ENCODE measurements at places on chromosomes 5 and 9.

GRCh38 chr9:121564504-121565260, 65.0 kb upstream of the GGTA1 start:
- no peak for DNase-seq

DNA sequence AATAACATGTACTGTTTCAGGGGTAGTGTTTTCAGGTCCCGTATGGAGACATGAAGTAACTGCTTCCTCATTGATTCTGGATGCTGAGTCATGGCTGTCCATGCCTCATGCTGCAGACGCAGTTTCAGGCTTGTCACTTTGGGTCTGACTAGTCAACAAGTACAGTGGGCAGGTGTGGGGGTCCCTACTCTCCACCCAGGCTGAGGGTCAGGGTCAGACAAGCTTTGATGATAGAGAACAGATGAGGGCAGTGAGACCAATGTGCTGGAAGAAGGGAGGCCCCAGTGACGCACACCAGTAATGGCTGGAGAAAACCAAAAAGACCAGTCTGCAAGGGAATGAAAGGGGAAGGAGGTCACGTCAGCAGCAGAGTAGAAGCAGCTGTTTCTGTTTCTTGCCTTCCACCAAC, 80.0 kb upstream of the NFIL3 start:
- no peak for DNase-seq

DNA sequence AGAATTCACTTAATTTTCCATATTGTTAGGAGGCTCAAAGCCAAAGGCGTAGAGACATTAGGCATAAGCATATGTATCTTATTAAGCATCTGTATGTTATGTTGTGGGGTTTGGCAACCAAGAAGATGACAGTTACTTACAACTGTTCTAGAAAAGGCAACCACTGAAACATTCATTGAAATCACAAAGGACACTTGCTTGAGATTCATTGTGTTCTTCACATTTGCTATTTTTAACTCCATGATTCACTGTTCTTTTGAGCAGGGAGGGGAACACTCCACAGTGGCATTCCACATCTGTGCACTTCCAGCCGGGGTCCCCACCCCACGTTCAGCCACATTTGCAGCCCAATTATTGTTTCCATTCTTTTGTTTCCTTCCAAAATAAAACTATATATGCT, 107.1 kb downstream of the PALM2AKAP2 start:
- no peak for DNase-seq

DNA sequence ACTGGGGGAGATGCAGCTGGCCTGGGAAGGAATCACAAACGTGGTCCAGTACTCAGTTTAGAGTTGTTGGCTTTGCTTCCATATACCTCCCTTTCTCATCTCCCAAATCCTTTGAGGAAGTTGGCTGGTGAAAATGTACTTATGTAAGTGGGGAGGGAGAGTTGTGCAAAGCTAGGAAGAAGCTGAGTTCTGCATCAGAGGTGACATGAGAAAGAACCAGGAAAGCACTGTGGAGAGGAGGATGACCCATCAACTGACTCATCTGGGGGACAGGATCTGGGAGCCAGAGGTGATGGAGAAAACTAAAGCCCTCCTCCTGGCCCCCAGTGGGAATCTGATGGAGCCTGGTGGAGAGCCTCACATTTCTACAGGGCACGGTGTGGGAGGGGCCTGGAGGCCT, 16.2 kb downstream of the KCNMB1 start:
- no peak for DNase-seq

DNA sequence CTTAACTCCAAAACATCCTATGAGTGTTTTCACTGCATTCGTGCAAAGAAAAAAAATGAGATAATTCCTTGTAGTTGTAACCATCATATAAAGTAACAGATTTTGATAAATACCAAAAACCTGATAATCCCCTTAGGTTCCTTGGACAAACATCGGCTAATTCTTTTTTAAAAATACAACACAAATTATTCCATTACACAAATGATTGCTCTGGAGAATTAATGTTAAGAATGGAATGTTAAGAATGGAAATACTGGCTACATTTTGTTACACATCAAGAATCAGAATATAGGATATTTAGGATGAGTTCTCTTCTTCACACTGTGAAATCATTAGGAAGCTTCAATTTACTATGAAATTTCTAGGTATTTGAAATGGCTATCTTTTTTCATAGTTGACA, 139.4 kb downstream of the LPAR1 start:
- no peak for DNase-seq

DNA sequence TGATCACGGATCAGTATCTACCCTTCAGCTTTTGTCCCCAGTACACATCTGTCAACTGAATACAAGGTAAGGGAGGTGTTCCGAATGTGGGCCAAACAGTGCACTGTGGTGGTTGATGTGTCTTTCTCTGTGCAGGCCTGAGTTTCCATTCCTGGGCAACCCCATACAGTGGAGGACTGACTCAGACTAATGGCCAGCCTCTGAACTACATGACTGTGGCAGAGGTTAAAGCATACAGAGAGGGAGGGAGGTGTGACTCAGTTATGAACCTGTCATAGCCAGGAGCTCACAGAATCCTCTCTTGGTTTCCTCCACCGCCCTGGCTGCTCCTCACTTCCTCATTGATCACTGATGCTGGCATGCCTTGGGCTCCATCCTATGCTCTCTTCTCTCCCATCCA, 136.4 kb upstream of the TAS2R1 start:
- DNase-seq: no peak

DNA sequence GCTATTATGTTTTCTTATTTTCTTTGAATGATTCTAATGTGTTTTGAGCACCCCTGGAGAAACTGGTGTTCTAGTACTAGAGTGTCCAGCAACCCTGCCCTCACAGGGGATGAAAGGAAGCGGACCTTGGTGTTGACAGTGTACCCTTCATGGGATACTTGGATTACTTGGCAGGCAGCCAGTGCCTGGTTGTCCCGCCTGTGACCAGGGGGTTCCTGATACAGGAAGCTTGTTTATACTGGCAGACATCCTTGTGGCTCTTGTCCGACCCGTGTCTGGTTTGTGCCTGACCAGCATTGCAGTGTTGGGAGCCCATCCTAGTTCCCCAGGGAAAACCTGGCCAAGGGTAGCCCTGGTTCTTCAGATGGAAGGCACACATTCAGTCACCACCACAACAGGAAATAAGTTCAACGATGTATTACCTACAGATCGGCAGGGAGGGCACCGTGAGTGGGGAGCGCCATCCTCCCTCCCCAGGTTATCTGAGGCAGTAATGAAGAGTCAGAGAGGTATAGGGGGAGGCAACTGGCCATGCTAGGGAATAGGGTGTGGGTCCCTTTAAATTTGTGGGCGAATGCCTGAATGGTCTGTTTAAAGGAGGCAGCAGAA, 47.3 kb downstream of the CACNA1B start:
- no peak for DNase-seq

GRCh38 chr5:31824869-31825517, 186.1 kb downstream of the PDZD2 start:
- no peak for DNase-seq

DNA sequence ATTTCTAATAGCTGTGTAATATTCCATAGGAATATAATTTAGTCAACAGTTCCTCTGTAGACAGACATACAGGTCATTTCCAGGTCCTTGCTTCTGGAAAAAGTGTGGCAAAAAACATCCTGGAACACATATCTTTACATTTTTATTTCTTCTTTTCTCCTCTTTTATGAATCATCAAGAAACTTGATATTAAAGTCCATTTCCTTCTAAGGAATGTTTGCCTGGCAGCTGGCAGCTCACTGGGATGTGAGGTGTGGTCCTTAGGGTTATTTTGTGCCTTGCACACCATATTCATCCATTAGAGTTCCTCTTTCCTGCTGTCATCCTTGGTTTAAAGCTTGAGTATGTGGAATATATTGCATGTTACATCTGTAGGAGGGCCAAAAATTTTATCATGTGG, 122.0 kb downstream of the GALNT10 start:
- DNase-seq: no peak

DNA sequence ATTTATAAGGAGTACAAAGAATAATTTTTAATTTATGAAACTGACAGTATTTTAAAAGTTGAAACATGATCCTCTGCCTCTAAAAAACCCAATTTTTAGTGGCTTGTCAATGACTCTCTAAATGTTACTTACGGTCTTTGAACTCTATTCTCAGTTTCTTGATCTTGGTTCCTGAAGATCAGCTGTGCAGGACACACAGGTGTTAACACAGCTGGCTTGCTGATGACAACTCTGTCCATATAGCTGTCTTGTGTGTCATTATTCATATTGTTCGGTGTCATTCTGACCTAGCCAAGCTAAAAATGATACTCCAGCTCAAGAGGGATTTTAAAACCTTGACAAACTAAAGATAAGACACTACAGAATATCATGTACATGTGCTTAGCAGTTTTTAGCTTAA, 314.5 kb downstream of the CCDC171 start:
- DNase-seq: no peak

DNA sequence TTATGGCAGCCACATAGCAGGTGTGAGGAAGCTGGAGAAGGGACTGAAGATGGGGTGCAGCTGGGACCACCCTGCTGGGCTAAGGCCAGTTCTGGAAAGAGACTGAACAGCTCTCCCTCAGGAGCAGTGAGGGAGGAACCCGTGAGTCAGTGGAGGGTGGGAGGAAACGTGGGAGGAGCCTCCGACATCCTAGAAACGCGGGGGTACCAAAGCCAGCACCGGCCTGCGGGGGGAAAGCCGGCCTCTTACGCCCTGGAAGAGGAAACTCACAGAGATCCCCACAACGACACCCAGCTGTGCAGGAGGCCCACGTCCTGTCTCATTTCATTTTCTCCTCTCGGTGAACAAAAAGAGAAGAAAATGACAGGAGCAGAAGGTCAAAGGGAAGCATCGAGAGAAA, 185.8 kb upstream of the IRX4 start:
- no peak for DNase-seq

- DNase-seq: no peak
These were observed 7.7 kb upstream of the SLC35D2 start for GRCh38 chr9:96391021-96391765.

DNA sequence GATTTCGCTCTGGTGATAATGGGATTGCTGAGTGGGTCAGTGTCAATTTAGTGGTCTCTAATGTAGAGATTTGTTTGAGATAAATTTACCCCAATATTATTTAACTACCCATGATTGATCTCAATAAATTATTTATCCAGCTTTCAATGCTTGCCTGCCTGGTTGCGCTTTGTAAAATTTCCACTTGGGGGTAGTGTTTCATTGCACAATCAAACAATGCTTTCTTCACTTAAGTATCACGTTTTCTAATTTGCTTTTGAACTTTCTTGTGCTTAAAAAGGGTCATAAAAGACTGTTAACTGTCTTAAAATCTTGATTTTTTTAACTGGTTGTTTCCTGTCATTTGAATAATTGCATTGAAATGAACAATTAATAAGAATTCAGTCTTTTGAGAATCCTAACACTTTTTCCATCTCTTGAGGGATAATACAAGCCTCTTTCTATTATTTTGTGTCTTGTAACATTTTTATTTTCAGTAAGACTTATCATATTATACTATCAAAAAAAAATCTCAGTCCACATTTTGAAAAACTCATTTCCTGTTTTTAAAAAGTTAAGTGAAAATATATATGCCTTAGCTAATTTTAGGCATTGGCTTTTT, 18.7 kb downstream of the HSD17B4 start:
- DNase-seq: peak; percentile 46

- DNase-seq: peak; percentile 32
These were observed 29.6 kb upstream of the UBAC1 start for GRCh38 chr9:135990468-135991429.

GRCh38 chr9:108709997-108710396, 145.8 kb downstream of the ACTL7B start:
- no peak for DNase-seq

DNA sequence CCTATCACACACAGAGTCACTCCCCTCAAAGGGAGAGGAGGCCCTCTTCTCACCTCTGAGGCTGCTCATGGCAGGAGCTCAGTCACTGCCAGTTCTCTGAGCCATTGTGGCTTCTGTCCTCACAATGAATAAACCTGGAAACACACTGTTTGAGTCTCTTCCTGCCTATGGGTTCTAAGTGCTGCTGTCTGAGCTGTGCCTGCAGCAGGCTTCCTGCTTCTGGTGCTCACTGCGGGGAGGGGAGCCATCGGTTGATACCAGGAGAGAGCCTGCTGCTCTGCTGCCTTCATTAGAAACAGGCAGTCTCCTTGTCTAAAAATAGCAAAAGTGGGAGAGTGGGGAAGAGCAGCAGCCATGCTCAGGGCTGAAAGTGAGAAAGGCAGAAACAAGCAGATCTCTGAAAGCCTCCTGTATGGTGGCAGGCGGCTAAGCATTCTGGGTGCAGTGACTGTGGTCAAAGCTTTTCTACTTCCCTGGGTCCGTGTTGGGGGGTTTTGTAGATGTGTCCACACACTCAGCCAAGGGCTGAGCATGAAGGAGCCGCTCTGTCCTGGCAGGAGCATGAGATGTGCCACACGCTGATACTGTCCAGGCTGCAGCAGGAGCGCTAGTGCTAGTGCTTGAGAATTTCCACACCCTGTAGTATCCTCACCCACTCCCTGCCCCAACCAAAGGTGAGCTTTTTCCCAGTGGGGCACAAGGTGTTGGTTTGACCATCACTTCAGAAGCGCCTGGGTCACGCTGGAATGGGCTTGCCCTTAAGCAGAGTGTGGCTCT, 34.2 kb downstream of the PRKACG start:
- DNase-seq: no peak

- no peak for DNase-seq
These were observed 1.6 kb upstream of the ASPN start for GRCh38 chr9:92483627-92484545.

GRCh38 chr9:23659346-23660006, 166.6 kb downstream of the ELAVL2 start:
- DNase-seq: no peak

GRCh38 chr9:124045076-124045829, 33.7 kb downstream of the LHX2 start:
- DNase-seq: no peak

- no peak for DNase-seq
These were observed 115.9 kb downstream of the FBXL7 start for GRCh38 chr5:15615859-15616258.

DNA sequence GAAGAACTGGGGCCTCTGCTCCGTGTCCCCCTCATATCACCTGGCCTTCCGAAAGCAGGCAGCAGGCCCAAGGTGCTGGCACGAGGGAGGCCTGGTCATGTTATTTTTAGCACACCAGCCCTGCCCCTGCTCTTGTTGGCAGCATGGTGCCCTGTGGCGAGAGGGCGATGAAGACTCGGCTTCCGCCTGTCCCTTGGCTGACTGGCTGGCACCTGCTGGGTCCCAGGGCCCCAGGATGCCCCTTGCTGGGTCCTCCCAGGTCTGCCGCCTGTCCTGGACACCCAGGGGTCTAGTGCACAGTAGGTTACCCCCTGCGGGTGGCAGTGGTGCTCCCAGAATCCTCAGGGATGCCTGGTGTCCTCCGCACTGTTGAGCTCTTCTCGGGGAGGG, 77.0 kb downstream of the RXRA start:
- DNase-seq: no peak

DNA sequence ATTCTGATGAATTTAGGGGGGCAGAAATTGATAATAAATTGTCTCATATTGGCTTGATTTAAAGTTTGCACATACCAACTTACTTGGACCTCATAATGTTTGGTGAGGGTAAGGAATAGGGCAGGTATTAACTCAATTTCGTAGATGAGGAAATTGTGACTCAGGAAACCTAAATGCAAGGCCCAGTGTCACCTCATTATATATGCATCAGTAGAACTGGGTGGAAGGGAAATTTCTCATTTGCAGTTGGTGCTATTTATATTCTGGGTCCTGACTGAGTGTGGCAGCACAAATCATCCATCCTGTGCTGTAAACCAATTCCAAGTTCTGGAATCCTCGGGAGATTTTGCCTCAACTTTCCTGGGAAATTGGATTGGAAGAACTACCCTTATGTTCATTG, 103.0 kb downstream of the SPATA31D1 start:
- no peak for DNase-seq

Data from astrocyte of the cerebellum (primary cell).